ENCODE measurements at places on chromosomes 1 and 21.

- DNase-seq: no peak
Measured at GRCh38 chr1:172325531-172325930, 95.0 kb upstream of the C1orf105 start.

DNA sequence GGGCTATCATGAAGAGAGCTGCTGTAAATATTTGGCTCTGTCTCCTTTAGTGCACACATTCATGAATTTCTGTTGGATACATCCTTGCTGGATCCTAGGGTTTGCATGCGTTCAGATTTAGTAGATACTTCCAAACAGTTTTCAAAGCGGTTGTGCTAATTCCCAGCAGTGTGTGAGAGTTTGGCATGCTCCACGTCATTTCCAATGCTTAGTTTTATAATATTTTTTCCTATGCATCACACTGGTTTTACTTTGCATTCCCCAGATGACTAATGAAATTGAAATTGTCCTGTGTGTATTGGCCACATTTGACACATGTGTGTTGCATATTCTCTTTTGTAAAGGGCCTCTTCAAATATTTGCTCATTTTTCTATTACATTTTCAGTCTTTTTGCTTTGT, 18.5 kb upstream of the AADACL3 start:
- no peak for DNase-seq

DNA sequence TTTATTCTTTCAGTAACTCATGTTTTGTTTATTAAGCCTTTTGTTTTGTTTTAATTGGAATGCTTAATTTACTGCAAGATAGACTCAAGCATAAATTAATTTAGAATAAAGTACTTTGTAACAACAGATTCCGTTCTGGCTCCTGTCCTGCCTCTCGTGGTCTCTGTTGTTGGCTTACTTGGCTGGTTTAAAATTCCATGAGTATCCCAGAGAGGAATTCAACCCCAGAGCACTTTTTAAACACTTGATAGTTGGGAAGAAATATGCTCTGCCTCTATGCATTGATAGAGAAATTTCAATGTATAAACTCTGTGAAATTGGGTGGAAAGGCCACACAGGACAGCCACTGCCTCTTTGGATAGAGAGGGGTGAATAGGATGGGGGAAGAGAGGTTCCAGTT, 89.7 kb downstream of the ATP5PO start:
- no peak for DNase-seq

DNA sequence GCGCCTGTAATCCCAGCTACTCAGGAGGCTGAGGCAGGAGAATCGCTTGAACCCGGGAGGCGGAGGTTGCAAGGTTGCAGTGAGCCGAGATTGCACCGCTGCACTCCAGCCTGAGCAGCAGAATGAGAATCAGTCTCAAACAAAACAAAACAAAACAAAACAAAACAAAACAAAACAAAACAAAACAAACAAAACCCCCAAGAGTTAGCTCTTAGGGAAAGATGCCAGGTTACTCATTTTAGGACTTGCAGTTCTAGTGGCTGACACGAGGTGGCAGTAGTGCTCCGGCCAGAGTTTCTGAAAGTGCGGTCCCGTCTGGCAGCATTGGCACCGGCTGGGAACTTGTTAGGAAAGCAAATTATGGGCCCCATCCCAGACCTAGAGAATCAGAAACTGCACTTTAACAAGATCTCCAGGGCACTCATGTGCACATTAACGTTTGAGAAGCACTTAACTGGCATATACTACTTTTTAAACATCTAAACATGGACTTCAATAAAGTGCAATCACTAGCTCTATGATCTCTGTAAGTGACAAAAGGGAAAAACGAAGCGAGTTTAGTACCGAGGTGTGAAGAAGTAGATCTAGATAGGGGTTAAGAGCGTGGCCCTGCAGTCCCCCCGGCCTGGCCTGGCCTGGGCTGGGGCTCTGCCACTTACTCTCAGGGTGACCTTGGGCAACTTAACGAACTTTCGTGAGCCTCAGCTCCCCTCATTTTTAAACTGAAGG, 41.9 kb upstream of the TNFRSF1B start:
- DNase-seq: peak; percentile 58

DNA sequence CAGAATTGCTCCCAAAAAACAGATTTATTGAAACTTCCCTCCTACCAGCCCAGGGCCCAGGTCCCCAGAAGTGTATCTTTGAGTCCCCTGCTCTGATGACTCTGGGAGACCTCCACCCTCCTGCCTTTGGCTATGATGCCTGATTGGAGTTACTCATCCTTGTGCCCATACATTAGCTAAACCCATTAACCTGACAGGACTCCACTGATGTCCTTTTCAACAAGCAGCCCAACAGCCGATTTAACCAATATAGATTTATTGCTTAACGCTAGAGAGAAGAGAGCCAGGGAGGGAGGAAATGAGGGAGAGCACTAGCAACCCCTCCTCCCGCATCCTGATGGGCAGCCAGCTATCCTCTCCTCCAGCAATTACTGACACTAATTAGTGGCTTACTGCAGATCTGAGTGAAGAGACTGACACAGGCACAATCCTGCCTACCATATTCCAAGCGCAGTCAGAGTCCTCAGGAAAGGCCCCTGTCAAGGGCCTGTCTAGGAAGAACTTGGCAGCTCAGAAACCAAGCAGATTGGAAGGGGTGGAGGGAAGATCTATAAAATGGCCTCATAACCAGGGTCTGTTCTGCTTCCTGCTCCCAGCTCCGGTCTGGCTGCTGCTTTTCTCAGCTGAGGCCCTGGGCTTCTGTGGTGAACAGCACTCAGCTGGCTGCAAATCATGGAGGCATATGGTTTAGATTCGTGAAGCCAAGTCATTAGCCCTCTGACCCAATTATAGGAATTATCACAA, 484.5 kb upstream of the DAB1 start:
- DNase-seq: no peak
